GM13977 (cell line): ENCODE measurements at places on chromosomes 3 and 15.

DNA sequence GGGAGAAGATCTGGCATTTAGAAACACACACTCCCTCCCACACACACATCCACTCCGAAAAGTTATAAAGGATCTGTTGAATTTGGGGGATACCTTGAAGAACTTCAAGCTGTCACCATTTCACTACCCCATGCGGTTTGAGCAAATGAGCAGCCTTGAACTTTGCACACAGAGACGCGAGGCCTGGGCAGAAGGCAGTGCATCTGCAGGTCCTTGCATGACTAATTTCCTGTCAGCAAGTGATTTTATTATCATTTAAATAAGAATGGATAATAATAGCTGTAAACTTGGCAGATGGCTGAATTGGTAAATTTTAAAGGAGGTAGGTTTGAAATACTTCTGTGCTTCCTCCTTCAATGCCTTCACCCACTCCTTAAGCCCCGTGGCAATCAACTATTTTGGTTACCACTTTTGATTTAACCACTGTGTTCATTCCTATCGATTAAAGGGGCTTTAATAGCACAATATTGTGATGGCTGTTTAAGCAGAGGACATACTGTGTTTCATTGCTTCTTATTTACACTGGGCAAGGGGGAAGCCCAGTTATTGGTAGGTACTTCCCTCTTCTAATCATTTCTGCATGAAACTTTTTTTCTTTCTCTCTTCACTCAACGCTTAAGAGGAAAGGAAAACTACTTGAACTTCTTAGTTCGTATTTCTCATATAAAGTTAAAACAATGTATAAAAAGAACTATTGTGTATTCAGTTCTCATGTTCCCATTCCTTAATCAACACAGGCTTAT lies 108.1 kb downstream of the ROBO2 start:
- no peak for DNase-seq

DNA sequence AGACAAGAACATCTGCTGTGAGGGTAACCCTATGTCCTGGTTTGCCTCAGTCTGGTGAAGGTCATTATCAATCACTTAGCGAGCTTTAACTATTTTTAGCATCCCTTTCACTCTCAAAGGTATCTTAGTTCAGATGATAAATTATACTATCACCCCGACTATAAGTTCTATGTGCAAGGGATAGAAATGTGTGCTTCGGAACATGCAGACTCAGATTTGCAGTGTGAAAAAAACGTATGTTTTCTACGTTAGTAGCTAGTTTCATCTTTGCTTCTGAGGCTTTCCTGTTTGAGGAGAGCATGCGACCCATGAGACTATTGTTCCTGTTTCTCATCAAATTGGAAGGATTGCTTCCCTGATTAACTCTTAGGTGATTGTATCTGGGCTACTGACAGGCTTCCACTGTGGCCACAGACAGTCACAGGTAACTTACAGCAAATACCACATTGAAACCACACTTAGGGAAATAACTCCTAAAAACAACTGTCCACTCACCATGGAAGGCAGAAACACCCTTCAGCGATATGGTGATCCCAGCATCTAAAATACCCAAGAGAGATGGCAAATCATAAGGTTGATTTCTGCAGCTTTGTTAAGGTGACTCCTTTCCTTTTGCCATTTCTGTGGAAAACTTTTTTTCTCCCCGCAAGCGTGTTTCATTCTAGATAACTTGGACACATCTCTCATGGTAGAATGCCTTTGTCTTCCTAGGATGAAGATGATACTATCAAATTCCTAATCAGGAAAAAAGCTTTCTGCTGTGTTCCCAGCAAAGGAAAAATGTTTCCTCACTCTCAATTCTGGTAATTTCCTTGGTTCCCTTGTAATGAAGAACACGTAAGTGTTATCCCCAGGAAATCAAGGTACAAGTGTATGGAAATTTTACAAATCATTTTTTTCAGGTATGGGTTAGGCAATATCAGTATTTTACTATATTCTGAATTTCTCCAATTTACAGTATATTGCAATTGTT lies 5.2 kb downstream of the GCSAM start:
- no peak for DNase-seq

DNA sequence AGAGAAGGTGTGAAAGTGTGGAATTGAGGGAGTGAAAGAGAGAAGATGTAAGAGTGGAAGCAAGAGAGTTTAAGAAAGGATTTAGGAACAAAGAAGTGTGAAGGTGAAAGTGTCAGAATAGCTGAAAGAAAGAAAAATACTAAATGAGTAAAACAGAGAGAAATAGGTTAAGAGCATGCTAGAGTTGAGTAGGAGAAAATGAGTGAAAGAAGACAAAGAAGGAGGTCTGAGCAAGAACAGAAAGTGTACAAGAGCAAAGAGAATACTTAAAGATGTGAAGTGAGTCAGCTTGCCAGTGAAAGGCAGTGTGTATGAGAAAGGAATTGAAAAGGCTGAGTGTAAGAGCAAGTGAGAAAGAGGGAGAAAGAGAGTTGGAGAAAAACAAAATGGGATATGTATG lies 348.8 kb upstream of the BCHE start:
- DNase-seq: no peak

DNA sequence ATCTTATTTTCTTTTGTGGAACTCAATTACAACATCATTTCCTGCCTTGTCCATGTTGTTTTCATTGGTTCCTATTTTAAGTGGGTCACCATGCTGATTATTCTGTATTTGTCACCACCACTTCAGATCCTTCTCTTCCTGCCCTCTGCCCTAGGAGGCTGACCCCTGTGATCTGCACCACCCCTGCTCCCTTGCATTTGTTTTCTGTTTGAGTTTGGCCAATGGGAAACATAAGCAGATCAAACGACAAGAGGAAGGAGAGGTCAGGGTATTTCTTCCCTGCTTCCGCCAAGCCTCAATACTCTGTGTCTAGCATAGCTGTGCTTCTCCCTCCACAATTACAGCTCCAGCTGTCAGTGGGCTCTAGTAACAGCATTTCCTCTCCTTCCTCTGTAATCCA lies 71.6 kb downstream of the IMPG2 start:
- DNase-seq: no peak

GRCh38 chr15:66848686-66849392 lies 146.8 kb downstream of the SMAD6 start:
- no peak for DNase-seq

- DNase-seq: peak; percentile 94
Observed at GRCh38 chr3:115147329-115148141, 447 bp upstream of the ZBTB20 start.

DNA sequence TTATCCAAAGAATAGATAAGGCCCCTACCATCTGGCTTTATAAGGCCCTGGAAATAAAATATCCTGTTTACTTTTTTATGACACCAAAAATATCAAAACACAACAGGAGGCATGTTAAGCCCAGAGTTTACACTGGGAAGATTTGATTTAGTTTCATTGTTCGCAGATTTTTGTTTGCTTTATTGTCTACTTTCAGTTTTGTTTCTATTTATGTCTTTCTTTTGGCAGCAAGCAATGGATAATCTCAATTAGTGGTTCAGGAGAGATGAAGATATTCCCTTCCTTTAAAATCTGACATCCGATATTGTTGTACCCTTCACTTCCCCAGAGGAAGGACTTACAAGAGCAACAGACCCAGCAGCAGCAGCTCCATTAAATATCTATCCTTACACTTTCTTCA lies 249.4 kb upstream of the ARPP21 start:
- DNase-seq: no peak

DNA sequence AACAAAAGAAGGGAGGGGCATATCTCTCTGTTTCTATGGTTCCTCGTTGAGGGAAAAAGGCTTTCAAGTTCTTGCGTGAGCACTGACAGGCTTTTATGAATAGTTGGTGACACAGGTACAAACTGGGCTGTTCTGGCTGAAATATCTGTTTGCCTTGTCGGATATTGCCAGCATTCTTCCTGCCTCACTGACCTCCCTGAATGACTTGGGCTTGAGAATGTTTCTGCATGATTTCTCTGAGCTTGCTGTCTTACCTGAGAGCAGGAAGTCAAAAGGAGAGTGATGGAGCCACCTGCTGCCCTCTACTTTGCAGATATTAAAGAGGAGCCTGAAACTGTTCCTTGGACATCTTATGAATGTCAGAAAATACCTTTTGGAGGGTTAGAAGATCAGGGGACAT lies 4.8 kb downstream of the GCNT3 start:
- no peak for DNase-seq

GRCh38 chr3:99713440-99713839 lies 75.0 kb downstream of the COL8A1 start:
- DNase-seq: no peak

GRCh38 chr3:9066141-9066540 lies 102.9 kb upstream of the RAD18 start:
- DNase-seq: no peak

DNA sequence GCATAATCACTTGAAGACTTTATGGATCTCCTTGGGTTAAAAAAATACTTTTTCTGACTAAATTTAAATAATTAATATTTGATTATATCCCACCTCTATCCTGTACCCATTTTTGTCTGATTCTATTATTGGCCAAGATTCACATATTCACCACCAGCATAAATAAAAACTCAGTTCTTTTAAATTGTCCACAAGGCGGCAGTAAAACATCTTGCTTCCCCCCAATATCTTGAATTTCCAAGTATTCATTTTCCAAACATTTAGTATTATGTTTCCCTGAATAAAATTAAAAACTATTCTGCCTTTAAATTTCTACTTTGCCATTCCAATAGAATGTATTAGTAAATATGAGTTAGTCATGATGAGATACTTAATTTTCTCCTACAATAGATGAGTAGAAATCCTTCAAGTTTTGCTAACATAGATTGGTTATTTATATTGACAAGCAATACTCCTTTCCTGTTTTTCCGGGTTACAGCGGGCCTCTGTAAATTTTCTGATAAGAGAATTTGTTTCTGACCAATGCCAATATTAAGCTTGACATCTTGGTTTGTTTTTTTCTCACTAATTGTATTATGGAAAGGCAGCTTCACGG lies 218.7 kb upstream of the MDFIC2 start:
- peak; percentile 4 for DNase-seq

- no peak for DNase-seq
Observed at GRCh38 chr15:32837935-32838334, 120.1 kb downstream of the GREM1 start.

DNA sequence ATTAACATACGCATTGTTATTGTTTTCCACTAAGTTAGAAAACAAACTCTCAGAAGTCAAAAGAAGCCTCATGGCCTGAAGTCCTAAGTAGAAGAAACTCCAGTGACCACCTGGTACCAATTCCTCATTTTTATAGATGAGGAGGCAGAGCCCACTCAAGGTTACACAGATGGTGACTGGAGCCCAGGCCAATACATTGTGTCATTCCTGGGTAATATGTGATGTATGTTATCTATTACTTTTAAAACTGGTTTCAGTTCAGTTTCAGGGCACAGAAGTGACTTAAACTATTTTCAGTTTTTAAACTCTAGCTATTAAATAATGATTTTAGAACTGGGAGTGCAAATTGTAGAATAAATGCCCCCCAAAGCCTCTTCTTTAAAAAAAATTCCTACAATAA lies 66.7 kb upstream of the STXBP5L start:
- DNase-seq: no peak

DNA sequence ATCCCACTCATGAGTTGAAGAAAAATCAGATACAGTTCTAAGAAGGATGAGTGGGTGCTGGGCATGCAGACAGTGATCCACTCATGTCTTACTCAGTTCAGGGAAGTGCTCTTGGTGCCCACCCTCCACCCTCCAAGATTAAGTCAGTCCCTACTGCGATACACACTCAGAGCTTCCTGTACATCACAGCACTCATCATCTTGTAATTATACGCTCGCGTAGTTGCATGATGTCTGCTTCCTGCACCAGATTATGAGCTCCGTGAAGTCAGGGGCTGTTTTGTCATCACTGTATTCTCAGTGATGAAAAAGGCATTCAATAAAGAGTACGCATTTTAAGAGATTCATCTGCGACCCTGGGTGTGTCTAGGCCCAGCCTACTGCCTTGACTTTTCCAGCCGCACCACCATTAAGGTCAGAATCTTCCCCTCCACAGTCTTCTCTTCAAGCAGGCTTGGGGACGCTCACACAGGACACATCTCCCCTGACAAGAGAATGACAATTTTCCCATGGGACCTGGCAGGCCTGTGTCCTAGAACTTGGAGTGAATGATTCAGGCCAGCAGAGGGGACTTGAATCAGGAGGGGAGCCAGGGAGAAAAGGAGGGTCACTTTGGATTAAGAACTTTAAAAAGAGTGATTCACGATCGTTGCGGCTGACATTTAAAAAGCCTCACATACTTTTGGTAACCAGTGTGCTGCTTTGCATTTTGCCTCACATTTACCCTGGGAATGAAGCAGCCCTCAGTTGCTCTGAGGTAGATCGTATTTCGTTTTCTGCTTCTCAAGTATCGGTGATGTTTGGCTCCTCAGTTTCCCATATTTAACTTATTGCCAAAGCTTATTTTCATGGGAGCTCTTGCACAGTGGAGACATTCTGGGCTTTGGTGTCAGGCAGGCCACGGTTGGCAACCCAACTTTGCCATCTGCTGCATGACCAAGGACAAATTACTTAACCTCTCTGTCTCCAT lies 7.9 kb upstream of the PDE8A start:
- no peak for DNase-seq

DNA sequence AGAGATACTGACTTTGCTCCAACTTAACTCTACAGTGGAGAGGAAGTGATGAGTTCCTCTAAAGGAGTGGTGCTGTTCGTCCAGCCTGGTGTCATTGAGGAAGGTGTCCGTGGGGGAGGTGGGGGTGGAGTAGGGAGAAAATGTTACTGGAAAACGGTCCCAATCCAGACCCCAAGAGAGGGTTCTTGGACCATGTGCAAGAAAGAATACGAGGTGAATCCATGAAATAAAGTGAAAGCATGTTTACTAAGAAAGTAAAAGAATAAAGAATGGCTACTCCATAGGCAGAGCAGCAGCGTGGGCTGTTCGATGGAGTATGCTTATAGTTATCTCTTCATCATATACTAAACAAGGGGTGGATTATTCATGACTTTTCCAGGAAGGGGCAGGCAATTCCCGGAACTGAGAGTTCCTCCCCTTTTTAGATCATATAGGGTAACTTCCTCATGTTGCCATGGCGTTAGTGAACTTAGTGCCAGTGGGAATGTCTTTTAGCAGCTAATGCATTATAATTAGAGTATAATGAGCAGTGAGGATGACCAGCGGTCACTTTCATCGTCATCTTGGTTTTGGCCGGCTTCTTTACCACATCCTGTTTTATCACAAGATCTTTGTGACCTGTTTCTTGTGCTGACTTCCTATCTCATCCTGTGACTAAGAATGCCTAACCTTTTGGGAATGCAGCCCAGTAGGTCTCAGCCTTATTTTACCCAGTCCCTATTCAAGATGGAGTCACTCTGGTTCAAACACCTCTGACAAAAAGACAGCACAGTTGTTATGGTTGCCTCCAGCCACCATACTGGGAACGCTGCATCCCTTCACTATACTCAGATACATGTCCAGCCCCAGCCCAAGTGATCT lies 38.6 kb downstream of the CLEC3B start:
- no peak for DNase-seq

DNA sequence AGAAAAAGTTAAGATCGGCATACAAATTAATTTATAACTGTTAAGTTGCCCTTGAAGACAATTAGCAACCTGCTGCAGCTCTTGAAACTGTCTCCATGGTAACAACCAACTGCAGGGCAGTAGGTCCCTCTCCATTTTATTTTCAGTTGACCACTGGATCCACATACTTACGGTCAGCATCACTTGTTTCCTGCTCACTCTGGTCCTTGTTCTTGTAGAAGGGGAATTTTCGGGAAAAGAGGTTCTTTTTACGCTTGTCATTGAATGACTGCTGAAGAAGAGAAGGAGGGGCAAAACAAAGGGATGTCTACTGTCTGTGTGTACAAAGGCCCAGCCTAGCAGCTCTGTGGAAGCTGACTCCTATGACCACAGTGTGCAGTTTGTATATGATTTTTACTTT lies 46.8 kb upstream of the MELTF start:
- DNase-seq: no peak

GRCh38 chr3:109952924-109953323 lies 615.6 kb upstream of the DPPA4 start:
- DNase-seq: no peak
